ENCODE measurements at places on chromosomes 12 and 14.
A peak's percentile ranks its signal among the peaks of the same experiment; 100 is the strongest.

DNA sequence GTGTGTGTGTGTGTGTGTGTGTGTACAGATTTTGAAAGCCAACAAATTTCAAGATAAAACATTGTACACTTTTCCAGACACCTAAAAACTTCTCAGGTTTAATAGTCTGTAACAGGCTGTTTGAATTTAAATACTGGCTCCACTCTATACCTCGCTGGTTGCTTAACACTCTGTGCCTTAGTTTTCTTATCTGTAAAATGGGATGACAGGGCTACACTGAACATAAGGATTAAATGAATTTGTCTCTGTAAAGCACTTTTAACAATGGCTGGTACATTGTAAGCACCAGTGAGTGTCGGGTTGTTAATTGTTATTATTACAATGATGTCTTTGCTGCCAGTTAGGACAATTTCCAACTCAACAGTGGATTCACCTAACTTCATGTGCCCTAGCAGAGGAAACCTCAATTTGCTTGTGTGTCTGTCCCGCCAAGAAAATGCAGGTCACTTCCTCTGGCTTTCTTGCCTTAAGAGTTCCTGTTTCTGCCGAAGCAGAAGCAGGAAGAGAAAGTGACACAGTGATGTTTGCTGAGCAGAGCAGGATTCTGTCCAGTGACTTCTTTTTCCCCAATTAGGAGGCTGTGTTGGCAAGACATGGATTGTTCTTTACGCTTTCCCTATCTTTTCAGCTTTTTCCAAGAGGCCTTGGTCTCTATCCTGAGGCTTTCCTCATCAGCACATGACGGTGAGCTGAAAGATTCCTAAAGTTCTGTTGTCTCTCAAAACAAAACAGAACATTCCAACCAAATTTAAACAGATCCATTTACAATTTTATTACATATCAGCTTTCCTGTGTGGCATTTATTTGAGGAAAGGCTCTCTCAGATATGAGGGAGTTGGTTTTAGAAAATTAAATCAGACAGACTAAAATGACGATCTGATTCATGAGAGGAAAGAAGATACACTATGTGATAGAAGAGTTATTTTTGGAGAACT lies 154.1 kb upstream of the ATP2B1 start:
- peak; percentile 36 for DNase-seq

GRCh38 chr14:104593241-104593701 lies 11.3 kb downstream of the TMEM179 start:
- DNase-seq: no peak

DNA sequence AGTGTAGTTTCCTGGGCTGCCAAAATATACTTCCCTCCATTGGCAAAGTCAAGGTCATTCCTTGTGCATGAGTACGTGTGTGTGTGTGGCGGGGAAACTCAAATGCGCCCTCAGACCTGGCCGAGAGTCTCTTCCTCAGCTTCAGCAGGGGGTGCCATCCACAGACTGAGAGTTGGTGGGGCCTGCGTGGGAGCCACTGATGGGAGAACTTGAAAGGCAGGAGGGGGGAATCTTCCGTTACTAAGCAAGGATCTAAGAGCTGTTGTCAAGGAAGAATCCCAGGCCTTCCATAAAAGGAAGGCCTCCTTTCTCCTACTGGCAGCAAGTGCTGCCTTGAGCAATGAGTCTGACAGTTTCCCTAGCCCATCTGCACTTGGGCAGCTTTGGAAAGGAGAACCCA lies 274.9 kb downstream of the EMP1 start:
- DNase-seq: no peak

DNA sequence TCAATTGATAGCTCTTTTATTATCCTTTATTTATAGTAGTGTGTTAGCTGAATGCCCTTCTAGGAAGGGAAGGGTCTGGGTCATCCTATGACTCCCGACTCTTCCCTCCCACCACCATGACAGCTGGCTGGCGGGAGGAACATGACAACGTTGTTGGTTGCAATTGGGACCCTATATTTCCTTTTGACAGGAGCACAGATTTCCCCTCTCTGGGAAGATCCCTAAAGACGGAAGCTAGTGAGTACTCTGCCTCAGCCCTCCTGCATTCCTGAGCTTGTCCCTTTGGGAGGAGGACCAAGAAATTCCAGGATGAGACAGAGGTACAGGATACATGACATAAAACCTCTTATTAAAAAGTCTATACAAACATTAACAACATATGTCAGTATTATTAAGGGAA lies 485.4 kb downstream of the NAV3 start:
- no peak for DNase-seq

DNA sequence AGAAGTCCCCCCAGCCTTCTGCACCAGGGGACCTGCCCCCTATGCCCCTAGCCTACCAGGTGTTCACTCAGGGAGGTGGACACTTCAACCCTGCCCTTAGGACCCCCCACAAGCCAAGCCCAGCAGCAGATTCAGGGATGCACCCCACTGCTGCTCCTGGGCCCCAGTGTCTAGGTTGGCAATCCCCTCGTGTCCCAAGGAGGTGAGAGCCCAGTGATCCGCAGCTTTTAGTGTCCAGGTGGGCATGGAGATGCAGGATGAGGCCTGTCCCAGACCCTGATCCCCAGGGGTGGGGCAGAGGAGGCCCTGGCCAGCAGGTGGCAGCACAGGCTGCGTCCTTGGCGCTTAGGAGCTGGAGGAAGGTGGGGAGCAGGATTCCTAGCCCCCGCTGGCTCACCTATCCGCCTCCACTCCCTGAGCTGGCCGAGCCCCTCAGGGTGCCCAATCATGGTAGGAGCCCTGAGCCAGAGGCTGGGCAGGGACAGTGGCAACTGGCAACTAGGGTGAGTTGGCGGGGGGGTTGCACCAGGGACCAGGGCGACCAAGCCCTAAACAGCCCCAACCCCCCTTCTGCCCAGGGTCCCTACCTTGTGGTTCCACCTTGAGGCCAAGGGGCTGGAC lies 4.1 kb downstream of the CKB start:
- DNase-seq: peak; percentile 50

GRCh38 chr12:38053113-38053512 lies 263.5 kb upstream of the ALG10B start:
- DNase-seq: no peak

DNA sequence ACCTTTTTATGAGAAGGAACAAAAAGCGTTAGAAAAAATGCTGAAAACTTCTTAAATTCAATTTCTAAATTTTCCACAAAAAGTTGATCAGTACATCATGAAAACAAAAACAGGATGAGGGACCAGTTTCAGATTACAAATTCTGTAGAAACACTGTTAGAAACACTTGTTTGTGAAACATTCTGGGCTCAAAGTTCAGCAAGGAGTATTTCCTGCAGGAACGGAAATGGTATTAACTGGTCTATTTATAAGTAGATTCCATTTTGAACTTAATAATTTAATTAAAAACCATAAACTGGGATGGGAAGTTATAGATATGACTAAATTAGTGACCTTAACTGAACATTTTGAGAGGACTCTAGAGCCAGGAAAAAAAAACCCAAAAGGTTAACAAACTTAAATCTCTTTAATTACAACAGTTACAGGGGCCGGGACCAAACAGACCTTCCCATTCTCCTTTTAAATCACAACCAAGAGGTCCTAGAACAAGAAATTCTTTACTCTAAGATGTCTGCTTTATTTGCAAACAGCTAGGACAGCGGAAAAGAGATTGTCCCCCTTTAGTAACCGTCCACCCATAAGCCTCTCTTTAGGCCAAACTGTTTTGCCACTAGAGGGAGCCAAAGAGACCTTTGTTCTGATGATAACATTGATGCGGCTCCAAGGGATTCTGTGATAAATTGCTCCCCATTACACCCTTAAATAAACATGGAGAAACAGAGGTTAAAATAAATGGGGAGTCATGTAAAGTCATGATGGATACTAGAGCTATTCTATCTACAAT lies 69.0 kb upstream of the RERGL start:
- peak; percentile 54 for DNase-seq

GRCh38 chr12:52495389-52495788 lies 2.3 kb upstream of the KRT6A start:
- DNase-seq: no peak

- DNase-seq: peak; percentile 44
Measured at GRCh38 chr14:59197695-59198262, 9.3 kb downstream of the DAAM1 start.

- DNase-seq: no peak
Measured at GRCh38 chr12:16611146-16611545, 5.2 kb upstream of the LMO3 start.

DNA sequence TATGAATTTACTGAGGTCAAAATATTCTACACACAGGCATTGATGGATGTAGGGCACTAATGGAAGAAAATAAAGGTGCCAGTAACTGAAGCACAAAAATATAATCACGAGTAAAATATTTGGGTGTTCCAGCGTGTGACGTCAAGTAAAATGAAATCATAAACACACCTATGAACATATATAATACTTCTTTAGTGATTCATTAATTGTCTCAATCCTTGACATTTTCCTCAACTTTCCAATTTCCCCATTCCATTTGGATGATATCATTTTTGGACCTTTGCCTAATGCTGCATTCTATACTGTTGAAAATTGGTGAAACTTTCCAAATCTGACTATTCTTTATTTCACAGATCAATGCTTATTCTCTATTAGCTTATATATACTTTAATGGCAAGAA lies 649.3 kb downstream of the GALC start:
- DNase-seq: no peak

- DNase-seq: peak; percentile 4
Measured at GRCh38 chr12:74119811-74120362, 417.7 kb upstream of the ATXN7L3B start.

DNA sequence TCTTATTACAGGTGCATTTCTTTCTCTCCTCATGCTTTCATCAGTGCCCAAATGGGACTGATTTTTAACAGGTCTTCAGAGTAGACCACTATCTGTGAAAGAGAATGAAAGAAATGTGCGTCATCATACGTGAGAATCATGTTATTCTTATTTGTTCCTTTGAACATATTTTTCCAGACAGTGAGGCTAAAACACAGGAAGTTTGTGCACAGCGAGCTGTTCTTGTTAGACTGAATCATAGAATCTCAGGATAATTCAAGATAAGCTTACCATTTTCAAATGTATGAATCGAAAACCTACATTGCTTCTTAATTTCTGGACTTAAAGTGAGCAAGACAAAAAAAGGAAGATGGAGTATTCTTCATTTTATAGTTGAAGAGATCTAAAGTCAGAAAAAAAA lies 383.1 kb downstream of the EGLN3 start:
- DNase-seq: peak; percentile 50

DNA sequence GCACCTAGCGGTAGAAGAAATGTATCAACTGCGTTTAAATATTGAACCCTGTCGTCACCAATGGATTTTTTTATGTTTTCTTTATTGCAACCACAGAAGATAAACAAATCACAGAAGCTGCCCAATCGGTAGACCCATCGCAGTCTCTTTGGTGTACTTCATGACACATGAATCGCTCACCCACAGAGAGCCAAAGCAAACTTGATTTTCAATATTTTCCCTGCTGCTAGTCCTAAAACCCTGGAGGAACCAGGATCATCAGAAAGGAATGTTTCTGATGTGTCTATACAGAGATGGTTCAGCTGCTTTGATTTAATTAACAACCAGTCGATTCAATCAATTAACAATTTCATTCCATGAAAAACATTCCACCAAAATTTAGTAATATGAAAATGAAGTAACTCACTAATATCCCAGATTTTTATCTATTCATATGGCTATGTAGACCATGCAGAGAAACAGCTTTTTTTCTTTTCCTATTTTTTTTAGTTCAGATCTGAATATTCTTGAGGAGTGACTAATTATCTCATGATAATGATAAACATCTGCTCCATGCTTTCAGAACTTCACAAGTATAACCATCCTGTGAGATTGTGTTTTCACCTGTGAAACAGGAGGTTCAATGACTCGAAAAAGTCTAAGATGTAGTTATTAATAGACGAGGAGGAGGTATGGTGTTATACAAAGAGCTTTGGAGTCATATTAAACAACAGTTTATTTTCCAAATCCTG lies 46.1 kb downstream of the DIO2 start:
- DNase-seq: no peak

DNA sequence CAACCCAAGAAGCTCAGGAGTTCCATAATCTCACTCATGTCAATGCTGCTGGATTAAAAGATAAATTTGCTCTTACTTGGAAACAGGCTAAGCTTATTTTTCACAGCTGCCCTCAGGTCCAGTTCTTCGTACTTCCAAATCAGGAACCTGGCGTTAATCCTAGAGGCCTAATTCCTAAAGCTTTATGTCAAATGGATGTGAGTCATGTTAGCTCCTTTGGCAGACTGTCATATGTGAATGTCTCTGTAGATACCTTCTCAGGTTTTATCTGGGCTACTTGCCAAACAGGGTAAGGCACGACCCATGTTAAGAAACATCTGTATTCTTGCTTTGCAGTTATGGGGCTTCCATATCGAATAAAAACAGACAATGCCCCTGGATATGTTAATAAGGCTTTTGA lies 504.6 kb downstream of the ALG10 start:
- no peak for DNase-seq

GRCh38 chr14:100737526-100737925 lies 10.8 kb downstream of the DLK1 start:
- DNase-seq: no peak

- DNase-seq: peak; percentile 90
Measured at GRCh38 chr14:83217492-83217891, 1683.8 kb upstream of the SEL1L start.

GRCh38 chr14:65150898-65151608 lies 48.7 kb upstream of the MAX start:
- DNase-seq: no peak

GRCh38 chr12:125201940-125202339 lies 136.7 kb downstream of the AACS start:
- DNase-seq: no peak

DNA sequence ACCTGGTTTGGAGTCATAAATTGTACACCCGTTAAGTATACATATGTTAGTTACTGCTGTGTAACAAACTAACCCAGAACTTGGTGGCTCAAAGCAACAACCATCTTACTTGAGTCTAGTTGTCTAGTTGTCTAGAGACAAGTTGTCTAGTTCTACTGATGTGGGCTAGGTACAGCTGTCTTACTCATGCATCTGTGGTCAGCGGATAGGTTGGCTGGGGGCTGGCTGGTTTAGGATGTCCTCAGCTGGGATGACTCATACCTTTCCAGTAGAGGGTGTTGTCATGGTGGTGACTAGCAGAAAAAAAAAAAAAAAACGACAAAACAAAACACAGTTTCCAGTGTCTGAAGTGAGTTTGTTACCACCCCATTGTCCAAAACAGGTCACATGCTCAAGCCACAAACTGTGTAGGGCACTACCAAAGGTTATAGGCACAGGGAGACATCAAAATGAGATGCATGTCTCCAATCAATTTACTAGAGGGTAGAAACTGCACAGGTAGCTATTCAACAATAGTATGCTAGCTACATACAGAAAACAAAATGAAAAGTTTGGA lies 680.3 kb downstream of the MED13L start:
- DNase-seq: peak; percentile 61

GRCh38 chr12:64120568-64120967 lies 101.5 kb downstream of the KICS2 start:
- DNase-seq: no peak

Data from mesenchymal stem cell (in vitro differentiated cells and primary cell).